ENCODE measurements at places on chromosomes 3 and 15.

DNA sequence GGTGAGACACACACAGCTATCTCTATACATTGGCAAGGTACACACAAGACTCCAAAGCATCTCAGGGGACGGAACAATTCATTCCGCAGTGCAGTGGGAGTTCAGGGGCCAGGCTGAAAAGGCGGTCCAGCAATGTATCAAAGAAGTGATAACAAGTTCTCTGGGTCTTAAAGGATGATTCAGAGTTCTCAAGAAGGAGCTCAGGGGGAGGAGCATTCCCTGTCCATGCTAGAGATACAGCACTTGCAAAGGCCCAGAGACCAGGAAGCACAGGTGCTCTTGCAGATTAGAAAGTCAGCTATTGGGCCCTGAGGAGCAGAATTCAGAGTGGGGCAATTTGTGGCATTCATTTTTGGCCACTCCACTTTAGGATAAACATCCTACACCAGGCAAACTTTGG, 34.9 kb downstream of the MECOM start:
- no peak for DNase-seq

DNA sequence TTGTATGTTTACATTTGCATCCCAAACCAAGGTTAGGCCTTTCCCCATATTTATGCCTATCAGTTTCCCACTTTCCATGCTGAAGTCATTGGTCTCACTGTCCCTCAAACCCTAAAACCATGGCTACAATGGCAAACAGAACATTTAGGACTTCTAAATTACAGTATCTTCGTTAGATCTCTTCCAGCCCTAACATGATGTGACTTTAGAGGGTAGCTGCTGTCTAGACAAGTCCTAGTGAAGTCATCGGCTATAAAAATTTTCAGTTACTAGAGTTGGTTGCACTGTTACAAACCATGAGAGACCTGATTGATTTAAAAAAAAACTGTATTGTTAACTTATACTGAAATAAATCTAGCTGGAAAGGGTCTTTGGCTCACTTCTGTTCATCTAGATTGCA, 54.6 kb downstream of the TM4SF4 start:
- DNase-seq = no peak

DNA sequence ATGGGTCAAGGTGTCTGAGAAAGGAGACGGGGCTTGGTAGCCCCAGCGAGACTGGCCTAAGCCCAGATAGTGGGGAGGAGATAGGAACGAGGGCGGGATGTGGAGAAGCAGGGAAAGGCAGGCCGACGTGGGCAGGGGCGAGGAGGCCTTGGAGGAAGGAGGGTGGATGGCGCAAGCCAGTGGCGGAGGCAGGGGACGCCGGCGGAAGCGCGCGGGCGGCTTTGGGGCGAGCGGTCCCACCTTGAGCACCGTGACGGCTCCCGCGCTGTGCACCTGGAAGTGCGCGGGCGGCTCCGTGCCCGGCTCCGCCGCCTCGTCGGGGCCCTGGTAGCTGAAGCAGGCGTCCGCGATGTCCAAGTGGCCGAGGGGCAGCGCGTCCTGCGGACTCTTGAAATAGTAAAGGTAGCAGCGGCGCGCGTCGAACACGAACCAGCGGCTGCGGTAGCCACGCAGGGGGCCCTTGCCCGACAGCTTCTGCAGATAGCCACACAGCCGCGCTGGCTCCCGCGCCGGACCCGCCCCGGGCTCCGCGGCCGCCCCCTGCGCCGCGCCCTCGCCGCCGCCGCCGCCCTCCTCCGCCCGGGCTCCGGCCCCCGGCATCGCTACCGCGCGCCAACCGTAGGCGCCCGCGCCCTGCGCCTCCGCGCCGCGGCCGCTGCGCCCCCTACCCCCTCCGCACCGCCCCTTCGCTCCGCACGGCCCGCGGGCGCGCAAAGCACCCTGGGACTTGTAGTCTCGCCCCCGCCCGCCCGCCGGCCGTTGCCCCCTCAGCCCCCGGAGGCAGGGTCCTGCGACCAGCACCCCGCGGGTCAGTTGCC, at the start of gene TBC1D2B:
Gene TBC1D2B, minus strand, starts transcription at position 659 of the 818 bp plus-strand sequence. Its CDS starts 59 bp downstream, at position 600.
- DNase-seq = peak; percentile 91

DNA sequence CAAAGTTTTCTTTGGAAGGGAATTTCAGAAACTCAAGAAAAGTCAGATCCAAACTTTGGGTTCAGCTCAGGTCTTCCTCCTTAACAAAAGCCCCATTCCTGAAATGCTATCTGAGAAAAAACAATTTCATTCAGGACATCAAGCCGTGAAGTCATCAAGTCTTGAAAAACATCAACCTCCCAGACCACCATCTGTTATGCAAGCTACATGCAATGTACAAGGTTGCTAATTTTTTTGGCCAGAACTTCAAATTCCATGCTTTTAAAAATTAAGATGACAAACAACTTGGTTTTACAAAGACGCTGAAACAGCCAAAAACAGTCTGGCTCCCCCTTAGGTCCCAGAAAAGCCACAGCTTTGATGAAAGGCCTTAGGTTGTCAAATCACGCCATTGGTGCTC, 53.9 kb upstream of the WNT5A start:
- no peak for DNase-seq

GRCh38 chr3:1787094-1787493, 311.6 kb upstream of the CNTN4 start:
- no peak for DNase-seq

GRCh38 chr3:139218046-139218445, 125.8 kb upstream of the MRPS22 start:
- DNase-seq = no peak

- no peak for DNase-seq
Observed at GRCh38 chr3:70519026-70519425, 206.6 kb upstream of the MDFIC2 start.

DNA sequence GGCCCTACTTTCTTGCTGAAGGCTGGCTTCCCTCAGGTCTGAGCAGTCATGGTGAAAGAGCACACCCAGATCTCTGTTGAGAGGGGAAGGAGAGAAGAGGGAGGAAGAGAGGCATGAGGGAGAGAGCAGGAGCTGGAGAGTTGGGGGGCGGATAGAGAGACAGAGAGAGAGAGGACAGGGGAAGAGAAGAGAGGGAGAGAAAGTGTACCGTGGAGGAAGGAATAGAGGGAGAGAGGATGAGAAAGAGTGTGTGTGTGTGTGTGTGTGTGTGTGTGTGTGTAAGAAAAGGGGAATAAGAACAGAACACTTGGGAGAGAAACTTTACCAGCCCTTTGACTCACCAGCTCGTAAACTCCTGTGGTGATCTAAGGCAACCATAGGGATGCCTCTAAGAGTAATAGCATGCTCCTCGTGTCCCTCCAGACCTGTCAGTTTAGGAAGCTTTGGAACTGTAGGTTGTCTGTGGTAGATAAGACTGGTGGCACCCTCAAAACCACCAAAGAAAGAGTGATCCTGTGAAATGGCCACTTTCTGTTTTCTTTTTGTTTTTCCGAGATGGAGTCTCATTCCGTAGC, 18.2 kb downstream of the ZNF592 start:
- DNase-seq = no peak

DNA sequence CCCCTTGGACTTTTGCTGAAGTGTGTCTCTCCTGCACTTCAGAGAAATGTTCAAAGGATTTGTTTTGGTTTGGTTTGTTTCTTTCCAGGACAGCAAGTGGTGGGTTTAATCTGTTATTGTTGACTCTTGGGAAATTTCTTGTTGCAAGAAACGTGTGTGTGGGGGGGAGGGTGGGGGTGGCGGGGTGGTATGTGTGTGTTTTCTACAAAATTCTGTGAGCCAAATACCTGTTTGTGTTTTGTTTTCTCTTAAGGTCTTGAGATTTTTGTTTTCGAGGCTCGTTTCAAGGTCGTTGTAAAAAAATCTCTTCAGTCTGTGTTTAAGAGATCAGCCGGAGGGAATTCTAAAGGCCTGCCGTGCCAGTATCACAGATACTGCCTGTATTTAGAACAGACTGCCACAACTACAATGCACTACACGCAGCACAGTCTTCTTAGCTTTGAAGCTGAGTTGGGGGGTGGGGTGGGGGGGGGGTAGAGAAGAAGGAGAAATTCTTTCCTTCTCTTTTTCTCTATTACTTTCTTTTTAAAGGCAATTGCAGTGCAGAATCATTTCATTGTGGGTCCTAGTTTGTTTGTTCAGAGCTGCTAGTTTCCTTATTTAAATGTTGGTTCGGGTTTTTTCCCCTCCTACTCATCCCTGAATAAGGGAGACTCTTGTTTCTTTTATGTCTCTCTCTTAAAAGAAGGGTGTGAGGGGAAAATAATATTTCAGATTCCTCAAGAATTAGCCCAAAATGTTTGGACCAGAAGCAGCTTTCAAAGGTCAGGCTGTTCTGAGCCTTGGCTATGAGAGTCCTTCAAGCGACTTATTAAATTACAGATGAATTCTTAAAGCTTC, 1.4 kb upstream of the BCL6 start:
- no peak for DNase-seq

DNA sequence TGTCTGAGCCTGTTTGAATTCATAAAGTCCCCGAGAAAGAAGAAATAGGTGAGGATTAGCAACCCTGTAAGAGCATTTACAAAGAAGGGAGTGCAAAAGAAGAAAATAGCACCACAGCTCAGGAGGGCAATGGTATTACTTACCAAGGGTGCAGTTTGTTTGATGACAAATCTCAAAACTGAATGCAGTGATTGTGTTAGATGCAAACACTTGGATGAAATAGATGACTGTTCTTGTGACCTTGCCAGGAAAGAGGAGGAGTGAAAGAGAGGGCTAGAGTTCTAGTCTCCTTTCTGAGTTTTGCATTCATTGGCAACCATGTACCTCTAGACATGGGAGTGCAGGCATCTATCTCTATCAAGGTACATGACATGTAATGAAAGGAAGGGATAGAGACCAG, 1030.8 kb upstream of the CFAP20DC start:
- DNase-seq = no peak

DNA sequence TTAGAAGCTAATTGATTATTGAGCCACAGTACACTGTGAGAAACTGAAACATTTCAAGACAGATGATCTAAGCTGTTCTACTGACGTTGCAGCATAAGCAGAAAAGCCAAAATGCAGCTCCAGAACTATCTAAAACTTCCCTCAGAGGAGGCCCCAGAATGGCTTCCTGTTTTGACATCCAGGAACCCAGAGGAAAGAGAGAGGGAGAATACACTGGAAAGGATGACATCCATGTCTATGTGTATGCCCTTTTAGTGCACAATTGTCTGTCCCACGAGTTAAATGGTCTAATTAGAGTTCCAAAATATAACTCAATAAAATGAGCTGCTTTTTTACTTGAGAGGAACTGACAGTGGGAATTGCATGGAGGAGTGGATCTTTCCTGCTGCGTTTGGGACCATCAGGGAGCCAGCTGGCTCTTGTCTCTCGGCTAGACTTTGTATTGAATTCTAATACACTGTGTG, 688.1 kb downstream of the ZNF385D start:
- no peak for DNase-seq

DNA sequence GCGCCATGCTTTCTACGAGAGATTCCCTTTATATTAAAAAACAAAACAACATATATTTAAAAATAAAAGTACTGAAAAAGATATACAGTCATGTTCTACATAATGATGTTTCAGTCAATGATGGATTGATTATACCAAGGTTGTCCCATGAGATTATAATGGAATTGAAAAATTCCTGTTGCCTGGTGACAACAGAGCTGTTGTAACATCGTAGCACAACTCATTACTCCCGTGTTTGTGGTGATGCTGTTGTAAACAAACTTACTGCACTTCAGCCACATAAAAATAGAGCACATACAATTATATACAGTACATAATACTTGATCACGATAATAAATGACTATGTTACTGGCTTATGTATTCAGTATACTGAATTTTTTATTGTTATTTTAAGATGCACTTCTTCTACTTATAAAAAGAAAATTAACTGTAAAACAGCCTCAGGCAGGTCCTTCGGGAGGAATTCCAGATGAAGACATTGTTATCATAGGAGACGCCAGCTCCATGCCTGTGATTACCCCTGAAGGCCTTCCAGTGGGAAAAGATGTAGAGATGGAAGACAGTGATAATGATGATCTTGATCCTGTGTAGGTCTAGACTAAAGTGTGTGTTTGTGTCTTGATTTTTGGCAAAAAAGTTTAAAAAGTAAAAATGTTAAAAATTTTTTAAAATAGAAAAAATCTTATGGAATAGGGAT, 11.7 kb downstream of the CCR1 start:
- DNase-seq = no peak

GRCh38 chr3:157692468-157692867, 189.3 kb upstream of the VEPH1 start:
- DNase-seq = no peak

GRCh38 chr3:117606866-117607265, 897.3 kb downstream of the TUSC7 start:
- no peak for DNase-seq

DNA sequence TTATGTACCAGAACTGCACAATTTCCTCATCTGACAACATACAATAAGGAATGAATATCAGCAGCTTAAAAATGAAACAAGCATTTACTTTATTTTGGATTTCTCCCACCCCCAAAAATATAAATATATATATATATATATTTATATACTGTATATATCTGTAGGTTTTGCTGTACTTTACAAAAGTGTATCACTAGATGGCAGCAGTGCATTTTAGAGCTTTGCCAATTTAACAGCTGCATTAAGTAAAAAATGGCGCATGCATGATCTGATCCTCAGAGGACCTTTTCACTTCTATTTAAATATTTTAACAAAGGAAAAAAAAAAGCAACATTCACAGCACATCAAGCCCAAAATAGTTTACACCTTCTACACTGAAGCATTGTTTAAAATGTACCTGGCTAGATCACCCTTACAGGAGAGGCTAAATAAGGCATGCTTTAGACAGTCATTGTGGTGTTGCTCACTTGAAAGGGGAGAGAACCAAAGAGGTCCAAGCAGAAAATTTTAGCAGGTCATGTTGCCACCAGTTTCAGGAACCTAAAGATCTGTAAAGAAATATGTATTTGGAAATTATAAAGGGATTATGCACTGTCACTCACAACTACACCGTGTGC, 72.6 kb downstream of the NPTN start:
- no peak for DNase-seq

DNA sequence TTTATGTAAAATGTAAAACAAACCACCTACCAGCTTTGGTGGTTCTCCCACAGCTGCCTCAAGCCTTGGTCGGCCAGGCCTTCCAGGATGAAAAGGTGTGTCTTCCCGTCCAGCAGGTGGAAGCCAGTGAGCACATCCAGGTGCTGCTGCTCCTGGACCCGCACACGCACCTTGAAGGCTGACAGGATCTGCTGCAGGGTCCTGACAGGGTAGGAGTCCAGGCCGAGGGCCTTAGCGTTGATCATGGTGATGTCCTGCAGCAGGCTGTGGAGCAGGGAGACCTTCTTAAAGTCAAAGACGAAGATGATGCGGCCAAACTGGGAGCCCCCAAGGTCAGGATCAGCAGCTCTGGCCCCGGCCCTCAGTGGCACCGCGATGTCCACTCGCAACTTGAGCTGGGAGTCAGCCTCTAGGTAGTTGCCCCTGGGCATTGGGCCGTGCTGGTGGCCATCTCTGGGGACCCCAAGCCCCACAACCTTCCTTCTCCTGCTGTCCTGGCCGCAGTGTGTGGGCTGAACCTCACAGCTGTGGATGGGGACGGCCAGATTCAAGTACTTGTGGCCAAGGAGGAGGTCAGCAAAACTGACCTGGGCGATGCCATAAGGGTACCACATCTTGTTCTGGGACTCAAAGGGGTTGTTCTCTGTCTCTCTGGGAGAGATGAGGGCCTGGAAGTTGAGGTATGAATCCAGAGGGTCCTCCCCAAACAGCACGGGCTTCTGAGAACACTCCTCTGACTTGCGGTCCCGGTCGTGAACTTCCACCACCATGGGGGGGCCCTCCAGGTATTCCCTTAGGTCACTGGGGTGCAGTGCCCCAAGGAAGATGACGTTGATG, 48.6 kb downstream of the CFAP92 start:
- DNase-seq = peak; percentile 75

Measured in mesenteric fat pad (tissue), 1 donor.